Fibroblast of skin of right biceps (primary cell): ENCODE measurements at places on chromosomes 1 and 21.
A peak's percentile ranks its signal among the peaks of the same experiment; 100 is the strongest.

- no peak for DNase-seq
These were observed 711.4 kb downstream of the MATN1 start for GRCh38 chr1:30011970-30012369.

- no peak for DNase-seq
These were observed 60.4 kb downstream of the FYB2 start for GRCh38 chr1:56758794-56759193.

DNA sequence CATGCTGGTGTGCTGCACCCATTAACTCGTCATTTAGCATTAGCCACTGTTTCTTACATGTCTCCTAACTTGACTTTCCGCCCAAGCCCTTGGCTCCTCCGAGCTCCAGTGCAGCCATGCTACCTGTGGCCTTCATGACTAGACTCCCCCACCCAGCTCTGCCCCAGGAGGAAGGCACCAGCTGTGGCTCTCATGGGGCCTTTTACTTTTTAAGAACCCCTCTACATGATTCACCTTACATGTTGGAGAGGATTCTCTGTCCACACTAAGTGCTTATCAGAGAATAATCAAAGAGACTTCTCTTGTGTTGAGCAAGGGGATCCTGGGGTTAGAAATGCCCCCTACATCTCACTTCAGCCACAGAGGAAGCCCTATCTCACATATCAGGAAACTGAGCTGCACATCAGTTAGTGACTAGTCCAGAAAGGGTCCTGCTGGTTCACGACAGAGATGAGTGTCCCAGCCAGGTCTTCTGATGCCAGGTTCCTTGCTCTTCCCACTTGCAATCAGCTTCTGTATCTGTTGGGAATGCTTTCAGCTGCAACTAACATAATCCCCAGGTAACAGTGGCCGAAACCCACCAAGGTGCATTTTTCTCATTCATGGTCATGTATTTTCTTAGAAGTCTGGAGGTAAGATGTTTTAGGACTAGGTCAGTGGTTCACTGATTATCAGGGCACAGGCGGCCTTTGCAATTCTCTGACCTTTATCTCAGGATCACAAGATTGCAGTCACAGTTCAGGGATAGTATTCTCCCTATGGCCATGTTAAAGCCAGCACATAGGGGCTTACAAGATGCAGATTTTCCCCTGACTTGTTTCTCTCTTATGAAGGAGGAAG is 45.9 kb downstream of the KLHDC7A start:
- DNase-seq = no peak

- no peak for DNase-seq
These were observed 2.3 kb downstream of the PTPRU start for GRCh38 chr1:29238620-29239002.

DNA sequence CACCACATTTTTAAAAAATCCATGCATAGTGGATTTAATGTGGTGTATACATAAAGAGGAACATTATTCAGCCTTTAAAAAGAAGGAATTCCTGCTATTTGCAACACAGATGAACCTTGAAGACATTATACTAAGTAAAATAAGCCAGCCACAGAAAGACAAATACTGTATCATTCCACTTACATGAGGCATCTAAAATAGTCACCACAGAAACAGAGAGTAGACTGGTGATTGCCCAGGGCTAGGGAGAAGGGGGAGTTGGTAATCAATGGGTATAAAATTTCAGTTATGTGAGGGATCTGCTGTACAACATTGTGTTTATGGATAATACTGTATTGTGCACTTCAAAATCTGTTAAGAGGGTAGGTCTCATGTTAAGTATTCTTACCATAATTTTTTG is 10.0 kb downstream of the FAM163A start:
- DNase-seq = peak; percentile 6

DNA sequence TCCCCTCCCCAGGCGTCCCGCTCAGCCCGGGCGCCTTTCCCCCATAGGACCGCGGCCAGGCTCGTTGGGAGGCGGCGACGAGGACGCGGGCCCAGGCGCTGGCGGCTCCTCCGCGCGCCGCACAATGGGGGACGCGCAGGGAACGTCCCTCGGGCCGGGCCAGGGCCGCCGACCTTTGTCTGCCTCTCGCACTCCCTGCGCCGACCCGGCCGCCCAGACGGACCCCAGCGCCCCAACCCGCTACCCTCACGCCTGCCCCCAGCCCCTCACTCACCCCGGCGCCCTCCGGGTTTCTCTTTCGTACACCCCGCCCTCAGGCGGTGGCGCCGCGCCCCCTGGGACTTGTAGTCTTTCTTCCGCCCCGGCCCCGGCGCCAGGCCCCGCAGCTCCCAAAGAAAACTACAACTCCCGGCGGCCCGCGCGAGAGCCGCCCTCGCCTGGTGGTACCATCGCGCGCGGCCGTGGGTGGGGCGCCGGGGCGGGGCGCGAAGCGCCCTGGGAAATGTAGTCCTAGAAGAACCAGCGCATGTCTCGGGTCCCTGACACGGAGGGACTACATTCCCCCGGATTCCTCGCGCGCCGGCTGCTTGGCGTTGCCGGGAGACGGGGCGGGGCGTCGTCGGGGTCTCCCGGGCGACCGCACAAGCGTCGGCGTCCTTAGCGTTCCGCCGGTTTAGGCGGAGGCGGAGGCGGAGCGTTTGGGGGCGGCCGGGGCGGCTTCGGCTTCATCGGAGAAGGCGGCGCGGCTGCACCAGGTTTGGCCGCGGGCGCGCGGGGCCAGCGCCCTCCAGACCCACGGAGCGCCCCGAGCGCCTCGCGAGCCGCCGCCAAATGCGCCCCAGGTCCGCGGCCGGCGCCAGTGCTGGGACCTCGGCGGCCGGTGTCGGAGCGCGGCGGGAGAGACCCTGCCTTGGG is at the start of gene C1orf159:
C1orf159 (minus strand) TSS at position 304 of the 915 bp plus-strand sequence. CDS start 24,546 bp downstream, outside the sequence.
- peak; percentile 98 for DNase-seq

DNA sequence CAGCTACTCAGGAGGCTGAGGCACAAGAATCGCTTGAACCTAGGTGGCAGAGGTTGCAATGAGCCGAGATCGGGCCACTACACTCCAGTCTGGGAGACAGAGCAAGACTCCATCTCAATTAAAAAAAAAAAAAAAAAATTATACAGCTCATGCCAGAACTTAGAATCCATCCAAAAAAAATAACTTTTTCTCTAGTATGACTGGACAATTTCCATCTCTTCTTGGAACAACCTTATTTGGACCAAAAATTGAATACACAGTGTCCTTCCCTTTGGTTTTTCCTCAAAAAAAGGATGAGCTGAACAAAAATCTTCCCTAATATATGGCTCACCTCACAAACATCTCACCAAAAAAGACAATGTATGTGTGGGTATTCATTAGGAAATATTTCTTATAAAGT is 73.7 kb downstream of the TOR3A start:
- DNase-seq = peak; percentile 14

GRCh38 chr1:119114786-119115185 is 25.7 kb downstream of the WARS2 start:
- DNase-seq = no peak

DNA sequence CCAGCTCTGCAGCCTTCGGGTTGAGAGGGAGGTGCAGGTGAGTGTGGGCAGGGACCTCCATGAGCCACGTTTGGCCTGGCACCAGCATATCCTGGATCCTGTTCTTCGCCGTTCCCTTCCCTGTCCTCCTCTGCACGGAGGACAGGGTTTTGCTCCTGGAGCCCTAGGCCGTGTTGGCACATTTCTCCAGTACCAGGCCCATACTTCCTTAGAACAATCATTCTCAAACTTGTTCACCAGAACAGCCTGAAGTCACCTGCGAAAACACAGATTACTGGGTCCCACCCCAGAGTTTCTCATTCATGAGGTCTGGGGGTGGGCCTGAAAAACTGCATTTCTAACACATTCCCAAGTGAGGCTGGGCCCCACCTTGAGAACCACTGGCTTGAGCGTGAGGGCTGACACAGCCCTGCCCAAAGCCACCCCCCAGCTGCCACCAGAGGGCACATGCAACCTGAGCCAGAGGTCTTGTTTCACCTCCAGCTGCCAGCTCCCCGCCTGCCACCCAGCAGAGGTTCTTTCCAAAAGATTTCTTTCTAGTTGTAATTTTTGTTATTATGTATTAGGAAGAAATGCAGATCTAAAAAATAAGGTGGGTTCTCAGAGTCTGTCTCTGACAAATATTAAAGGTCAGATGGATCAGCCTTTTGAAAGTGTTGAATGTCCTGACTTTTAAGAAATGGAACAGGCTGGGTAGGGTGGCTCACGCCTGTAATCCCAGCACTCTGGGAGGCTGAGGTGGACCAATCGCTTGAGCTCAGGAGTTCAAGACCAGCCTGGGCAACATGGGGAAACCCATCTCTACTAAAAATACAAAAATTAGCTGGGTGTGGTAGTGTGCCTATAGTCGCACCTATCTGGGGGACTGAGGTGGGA is 39.6 kb upstream of the LDLRAP1 start:
- peak; percentile 31 for DNase-seq

DNA sequence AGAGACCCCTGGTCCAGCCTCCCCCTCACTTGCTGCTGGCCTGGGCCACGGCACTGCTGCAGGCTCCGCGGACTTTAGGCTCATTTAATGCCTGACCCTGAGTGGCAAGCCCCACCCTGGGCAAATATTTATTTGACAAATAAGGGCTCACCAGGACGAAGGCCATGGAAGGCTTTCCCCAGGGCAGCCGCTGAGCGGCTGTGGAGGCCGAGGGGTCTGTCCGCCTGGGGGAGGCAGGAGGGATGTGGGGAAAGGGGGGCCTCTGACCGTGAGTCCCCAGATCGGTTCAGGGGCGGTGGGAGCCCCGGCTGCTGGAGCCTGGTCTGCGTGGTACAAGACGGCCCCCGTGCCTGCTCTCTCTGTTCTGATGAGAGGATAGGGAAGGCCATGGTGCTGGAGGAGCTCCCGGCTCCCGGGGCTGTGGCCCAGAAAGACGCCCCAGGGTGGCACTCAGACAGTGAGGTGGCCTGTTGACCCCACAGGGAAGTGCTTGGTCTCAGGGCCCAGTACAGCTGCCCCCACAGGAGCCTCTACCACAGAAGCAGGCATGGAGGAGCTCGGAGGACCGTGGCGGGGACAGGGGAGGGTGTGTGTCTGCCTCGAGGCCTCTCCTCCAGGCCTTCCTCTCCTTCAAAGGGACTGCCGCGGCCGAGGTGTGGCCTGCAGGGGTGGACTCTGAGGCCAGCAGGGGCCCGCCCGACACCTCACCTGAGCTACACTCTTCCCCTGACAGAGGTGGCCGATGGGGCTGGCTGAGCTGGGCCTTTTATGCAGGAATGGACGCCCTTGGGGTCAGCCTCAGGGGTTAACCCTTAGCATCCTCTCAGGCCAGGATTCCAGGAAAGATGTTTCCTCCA is 9.1 kb upstream of the C1orf159 start:
- no peak for DNase-seq

DNA sequence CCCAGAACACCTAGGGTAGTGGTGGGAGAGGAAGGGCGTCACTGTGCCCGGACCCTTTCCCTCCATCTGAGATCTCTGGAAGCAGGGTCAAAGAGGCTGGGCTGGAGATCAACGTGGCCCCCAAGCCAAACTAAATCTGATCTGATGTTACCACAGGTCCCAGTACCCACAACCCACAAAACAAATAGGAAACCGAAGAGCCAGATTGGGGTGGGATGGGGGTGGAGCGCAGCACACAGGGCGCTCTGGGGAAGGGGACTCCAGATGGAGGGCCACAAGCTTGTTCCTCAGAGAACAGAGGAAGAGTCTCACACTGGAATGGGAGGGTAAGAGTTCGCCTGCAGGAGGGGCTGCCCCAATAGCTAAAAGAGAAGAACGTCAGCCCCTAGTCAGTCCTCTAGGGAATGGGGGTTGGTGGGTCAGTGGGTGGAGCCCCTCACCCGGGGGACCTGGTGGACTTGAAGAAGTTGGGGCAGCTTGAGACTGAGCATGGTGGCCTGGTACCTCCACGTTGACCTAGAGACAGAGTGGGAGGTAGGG is 1.5 kb downstream of the PAQR6 start:
- no peak for DNase-seq

DNA sequence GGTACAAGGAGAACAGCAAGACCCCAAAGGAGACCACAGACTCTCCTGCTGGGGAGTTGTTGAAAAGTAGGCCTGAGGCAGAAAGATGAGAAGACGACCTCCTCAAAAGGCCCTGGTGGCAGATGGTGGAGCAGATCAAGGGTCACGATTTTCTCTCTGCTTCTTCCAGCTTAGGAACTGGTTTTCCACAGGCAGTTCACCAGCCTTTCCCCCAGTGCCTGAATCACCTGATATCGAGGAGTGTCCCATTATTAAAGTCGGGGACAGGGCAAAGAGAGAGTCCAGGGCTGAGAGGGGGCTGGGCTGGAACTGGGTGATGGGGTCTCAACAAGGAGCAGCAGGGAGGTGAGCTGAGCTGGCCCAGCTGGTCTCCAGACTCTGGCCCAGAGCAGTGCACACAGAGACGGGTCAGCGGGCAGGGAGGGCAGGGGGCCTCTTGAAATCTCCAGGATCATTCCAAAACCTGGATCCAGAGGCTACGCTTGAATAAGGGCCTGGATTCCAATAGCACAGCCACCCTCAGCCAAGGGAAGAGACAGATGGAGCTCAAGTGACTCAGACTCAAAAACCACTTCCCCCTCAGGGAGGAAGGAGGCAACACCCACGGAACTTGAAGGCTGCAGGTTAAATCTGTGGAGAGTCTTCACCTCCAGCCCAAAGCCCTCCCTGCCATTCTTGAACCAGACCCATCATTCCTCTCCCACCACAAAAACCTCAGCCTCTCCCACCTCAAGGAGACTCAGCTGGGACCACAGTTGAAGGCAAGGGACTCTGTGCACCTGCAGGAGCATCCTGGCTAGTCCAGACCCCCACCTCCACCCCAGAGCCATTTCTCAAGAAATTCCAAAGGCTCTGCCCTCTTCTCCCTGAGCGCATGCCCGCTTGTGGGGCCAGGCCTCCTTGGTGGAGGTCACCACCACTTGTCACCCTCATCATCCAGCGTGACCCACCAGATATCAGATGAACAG is at the start of gene S100A5:
S100A5 (minus strand) TSS at position 541 of the 968 bp plus-strand sequence. CDS start 743 bp downstream, outside the sequence.
- DNase-seq = peak; percentile 69

- DNase-seq = no peak
These were observed 14.2 kb downstream of the FCGR2B start for GRCh38 chr1:161676958-161677689.

- DNase-seq = peak; percentile 93
These were observed 350.9 kb downstream of the ST6GALNAC3 start for GRCh38 chr1:76425201-76426145.

- DNase-seq = no peak
These were observed 57.0 kb downstream of the DISC1 start for GRCh38 chr1:231683439-231684165.

GRCh38 chr1:39632323-39632681 is 7.1 kb downstream of the HEYL start:
- DNase-seq = no peak

DNA sequence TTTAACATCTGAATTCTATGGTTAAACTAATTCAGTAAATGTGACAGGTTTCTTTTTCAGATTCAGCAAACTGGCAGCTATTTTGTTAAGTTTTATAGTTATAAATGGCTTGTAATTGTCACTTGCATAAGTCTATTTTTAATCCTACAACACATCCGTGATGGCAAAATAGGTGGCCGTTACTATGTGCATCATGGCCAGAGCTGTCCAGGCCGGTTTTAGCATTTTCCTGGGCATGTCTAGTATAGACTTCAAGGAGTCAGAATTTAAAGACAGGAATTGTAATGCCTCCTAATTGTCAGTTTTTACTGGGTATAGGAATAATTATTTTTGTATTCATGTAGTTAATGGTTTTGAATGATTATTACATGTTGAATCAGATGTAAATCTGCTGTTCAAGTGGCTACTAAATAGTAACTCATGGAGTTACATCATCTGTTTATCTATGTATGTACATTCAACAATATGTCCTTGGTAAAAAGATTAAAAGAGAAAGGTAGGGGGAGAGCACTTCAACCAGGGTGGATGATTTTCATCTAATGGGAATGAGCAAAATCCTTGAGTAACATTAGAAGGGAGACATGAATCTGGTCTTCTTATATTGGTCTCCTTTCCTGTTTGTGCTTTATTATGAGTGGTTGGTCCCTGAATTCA is 3.2 kb upstream of the B3GALT2 start:
- DNase-seq = no peak

- no peak for DNase-seq
These were observed 27.8 kb upstream of the ZNF281 start for GRCh38 chr1:200437556-200438203.
